D341Med (cell line): ENCODE measurements at places on chromosomes 5 and 9.

- no peak for DNase-seq
Observed at GRCh38 chr9:8114826-8115225, 315.2 kb upstream of the DMAC1 start.

DNA sequence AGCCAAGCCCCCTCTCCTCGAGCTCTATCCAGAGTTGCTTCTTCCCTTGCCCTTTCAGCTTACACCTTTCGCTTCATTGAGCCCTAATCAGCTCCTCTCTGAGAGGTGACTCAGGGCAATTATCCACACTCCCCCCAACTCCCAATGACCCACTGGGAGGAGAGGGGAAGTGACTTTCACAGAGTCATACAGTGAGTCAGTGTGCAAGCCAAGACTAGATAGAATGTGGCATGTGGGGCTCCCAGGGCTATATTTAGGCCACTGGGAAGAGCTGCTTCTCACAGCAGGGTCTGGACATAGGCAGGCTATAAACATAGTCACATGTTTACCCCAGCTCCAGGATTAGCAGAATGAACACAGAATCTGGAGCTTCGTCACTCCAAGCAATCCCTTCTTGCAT lies 57.4 kb downstream of the NRG2 start:
- no peak for DNase-seq

- DNase-seq, result no peak
Observed at GRCh38 chr9:136657974-136658848, 4.5 kb upstream of the EGFL7 start.

DNA sequence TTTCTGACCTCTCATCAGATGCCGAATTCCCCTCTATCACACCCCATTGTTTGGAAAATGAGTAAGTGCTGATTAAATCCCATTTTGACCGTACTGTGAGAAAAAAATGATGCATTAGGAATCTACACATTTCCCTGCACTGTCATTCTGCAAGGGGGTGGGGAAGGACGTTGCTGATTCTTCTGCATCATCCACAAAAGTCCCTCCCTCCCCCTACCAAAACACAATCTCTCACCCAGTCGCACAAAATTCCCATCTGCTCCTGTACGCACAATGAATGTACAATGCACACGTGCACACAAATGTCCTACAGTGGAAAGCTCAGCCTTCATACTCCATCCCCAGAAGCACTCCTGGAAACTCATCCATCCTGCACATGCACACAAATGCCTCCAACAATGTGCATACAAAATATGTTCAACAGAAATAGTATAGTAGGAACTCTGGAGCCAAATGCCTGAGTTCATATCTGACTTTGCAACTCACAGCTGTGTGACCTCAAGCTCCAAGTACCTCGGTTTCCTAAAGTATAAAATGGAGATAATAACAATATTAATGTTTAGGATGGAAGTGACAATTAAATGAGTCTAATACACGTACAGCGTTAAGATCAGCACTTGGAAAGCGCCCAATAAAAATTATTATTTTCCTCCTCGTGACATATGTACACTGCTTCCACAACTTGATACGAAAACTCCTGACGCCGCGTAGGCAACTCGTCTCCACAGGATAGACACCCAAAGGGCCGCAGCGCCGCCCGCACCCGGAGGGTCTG lies 809 bp downstream of the TNIP1 start:
- DNase-seq, result no peak

DNA sequence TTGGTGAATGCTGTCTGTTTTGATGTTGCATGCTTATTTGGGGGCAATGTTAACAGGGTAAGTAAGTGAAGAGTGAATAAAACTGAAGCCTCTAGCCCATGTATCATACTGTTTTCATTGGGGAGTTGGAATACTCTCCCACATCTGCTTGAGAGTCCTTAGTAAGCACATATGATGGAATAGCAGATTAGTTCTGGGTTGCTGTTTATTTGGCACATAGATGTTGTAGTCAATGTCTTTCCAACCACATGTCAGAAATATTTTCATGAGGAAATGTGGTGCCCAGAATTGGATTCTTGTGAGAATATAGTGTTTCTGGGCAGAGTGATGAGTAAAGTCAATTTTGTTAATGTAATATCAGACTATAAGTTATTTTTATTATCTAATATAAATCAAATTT lies 611.7 kb upstream of the FTMT start:
- DNase-seq, result no peak

DNA sequence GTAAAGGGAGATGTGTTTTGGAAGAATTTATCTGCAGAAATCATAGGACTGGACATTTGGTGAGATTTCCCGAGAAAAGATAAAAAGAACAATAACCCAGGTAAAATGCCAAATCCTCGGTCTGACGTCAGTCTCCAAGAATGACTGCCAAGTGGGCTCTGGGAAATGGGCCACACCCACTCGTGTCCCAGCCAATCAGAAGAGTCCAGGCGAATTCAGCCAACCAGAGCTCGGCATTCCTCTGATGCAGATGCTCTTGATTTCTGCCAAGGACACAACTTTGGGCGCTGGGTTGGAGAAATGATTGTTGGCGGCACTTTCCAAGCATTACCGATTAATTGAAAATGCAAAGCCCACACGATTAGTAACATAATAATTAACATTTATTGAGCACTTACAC lies 73.3 kb downstream of the FGF18 start:
- DNase-seq, result no peak

DNA sequence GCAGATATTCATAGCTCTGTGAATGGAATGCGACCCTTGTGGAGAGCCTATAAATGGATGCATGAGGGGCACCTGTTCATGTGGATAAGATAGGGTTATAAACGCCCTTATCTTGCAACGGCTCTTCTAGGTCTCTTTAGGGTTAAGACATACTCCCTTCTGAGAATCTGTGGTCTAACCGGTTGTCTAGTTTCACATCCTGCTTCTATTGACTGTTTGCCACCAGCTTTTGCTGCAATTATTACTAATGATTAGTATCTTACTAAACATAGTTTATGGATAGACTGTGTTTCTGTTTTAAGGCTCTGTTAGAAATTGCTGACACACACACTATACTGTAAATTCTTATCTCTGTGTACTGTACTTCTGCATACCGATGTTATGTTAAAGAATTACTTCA lies 198.9 kb upstream of the CYLC2 start:
- DNase-seq, result no peak

DNA sequence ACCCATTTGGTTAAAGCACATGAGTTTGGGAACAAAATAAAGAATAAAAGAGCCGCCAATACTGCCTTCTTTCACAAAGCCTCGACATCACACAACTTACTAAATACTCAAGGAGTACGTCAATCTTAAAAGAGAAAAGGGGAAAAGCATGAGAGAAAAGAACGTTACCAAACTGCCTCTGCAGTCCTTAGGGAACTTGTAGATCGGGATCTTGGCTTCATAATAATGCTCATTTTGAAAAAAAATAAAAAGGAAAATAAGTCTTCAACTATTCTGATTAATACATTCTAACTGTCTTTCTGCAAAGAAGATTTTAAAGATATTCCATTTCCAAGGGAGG lies 618.4 kb downstream of the PDE4D start:
- no peak for DNase-seq
